ENCODE measurements at places on chromosomes 2 and 18.

DNA sequence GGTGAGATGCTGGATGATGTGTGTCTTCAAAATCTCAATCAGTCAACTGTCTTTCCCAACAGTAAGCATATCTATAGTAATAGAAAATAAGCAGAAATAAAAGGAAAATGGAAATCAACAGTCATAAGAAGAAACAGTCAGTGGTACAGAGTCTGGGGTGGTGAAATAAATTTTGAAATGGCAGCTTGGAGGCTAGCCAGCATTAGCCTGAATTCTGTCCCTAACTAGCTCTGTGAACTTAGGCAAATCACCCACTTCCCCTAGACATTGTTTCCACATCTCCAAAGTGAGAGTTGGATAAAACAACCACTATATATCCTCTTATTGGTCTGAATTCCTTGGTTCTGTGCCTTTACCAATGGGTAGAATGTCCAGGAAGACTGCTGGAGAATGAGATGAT lies 189.7 kb upstream of the REV1 start:
- no peak for DNase-seq

DNA sequence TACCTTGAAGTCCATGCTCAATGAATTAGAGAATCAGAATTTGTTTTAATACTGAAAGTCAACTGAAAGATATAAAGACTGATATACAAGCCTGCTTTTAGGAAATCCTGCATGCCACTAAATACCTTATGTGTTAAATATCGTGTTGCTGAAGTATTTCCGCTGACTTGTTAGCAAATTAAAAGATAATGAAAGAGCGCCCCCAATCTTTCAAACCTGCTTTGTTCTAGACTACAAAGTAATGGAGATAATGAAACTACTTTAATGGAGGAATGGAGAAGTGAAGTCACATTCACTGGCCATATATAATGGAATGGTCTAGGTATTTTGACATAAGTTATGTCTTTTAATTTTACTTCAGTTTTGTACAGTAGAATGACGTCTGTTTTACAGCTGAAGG lies 95.7 kb downstream of the ASXL3 start:
- DNase-seq, result no peak

- no peak for DNase-seq
Measured at GRCh38 chr2:10977003-10977402, 65.3 kb downstream of the KCNF1 start.

GRCh38 chr18:59707306-59707705 lies 10.1 kb upstream of the CCBE1 start:
- DNase-seq, result no peak

Measured in ovary (tissue), 10 donors.